Natural killer cell treated with Interleukin-12 subunit alpha and Interleukin-12 subunit beta and Interleukin-15 and Interleukin-18, amount 100 ng/mL, for 72 hours (primary cell): ENCODE measurements at places on chromosomes 4 and X. TPM values are rescaled to one million over a fixed set of nuclear protein-coding genes. Genes with fewer than 3 reads are reported as not detected.

DNA sequence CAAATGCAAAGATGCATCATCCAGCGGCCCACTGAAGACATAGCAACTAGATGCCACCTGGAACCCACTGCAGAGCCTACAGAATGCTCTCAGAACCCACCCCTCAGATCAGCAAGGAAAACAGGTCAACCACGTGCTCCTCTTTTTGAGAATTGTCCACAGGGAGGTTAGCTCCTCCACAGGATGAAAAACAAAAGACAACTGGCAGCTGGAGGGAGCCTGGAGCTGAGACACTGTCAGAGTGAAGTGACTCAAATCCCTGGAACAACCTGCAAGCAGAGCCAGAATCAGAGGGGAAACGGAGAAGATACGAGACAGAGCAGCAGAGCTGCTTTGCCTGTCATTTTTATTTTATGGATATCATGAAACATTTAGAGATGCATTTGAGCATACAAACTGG is 277.6 kb downstream of the GASK1B start:
- DNase-seq, result no peak

GRCh38 chrX:118249146-118249545 is 96.8 kb upstream of the WDR44 start:
- DNase-seq, result no peak

- DNase-seq, result no peak
Observed at GRCh38 chrX:35098419-35098818, 155.8 kb downstream of the FAM47B start.

- no peak for DNase-seq
Observed at GRCh38 chr4:138992676-138993075, 22.9 kb upstream of the NOCT start.

GRCh38 chr4:102403116-102403515 is 57.8 kb upstream of the SLC39A8 start:
- DNase-seq, result no peak

DNA sequence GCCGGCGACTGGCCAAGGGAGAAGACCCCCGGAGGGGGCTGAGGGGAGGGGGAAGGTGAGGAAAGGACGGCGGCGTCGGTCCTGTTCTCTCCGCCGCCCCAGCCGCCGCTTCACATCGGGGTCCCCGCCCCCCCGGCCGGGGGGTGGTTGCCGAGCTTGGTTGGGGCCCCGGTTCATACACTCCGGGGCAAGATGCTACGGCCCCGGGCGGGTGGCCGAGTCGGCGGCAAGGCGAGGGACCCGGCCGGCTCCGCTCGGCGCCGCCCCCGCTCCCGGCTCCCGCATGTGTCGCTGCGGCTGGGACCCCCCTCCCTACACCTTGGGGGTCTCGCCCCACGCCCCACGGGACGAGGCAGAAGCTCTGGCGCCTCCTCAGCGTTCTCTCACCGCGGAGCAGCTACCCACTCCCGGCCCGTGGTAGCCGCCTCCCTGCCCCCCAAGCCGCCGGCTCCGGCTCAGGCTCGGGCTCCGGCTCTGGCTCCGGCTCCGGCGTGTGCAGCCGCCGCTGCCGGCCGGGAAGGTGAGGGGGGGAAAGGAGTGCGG is 461 bp downstream of the FBXW7 start:
- peak; percentile 59 for DNase-seq

Gene KDR
- not detected for total RNA-seq

Gene SLAIN2
- total RNA-seq, result 89.3 TPM

Gene NIPAL1
- 0.21 TPM for total RNA-seq

Gene TMEM47
- not detected for total RNA-seq
